ENCODE measurements at places on chromosomes 3 and 15.

DNA sequence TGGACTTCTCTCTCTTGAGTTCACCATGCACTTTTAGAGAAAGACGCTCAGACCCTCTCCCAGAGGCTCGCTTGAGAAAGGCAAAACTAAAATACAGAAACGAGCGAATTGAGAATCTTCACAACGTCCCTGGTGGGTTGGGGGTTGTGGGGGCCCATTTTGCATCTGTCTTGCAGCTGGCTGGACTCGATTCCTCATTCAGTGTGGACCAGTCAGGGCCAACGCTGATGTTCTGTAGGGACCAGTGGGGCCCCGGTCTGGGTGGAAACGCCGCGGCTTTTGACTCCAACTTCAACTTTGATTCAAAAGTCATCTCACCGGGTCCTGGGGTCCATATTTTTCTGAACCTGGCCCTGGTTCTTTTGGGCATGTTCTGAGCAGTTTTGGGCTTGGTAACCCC, 68.1 kb downstream of the SLC6A6 start:
- DNase-seq: no peak

GRCh38 chr15:100947760-100948429, 28.7 kb downstream of the LRRK1 start:
- no peak for DNase-seq

- no peak for DNase-seq
These were observed 3.0 kb downstream of the BMF start for GRCh38 chr15:40105517-40106202.

- DNase-seq: no peak
These were observed 438.6 kb downstream of the WDR72 start for GRCh38 chr15:53320816-53321215.

DNA sequence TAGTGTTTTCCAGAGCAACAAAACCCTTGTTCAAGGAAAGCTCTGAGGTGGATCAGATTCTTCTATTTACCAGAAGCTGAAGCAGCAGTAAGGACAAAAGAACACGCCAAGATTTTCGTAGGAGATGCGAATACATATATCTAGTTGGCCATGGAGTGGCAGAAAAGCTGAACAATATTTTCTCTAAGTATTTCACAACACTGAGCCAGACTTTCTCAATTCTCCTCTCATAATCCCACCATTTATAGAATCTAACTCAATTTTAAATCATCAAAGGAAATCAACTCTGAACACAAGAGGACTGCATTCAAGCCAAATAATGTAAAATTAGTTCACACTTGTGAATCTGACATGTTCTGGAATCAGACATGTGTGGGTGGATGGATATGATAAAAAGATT, 775.0 kb downstream of the ROBO1 start:
- DNase-seq: no peak

- DNase-seq: no peak
These were observed 140.4 kb downstream of the SRGAP3 start for GRCh38 chr3:9108876-9109567.

DNA sequence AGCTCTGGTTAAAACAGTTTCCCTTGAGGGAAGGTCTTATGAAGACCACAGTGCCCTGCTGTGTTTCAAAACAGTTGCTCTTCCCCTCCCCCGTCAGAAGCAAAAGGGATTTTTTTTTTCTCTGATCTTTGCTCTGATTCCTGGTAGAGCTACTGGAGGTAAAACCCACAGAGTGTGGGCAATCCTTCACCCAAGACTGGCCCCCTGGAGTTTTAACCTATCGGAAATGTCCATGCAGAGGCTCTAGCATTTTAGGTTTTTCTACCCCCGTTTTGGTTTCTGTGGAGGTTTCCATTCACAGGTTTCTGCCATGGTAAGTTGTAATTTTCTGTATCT, 27.7 kb downstream of the GRM2 start:
- no peak for DNase-seq

GRCh38 chr3:21979706-21980105, 228.7 kb upstream of the ZNF385D start:
- DNase-seq: no peak

DNA sequence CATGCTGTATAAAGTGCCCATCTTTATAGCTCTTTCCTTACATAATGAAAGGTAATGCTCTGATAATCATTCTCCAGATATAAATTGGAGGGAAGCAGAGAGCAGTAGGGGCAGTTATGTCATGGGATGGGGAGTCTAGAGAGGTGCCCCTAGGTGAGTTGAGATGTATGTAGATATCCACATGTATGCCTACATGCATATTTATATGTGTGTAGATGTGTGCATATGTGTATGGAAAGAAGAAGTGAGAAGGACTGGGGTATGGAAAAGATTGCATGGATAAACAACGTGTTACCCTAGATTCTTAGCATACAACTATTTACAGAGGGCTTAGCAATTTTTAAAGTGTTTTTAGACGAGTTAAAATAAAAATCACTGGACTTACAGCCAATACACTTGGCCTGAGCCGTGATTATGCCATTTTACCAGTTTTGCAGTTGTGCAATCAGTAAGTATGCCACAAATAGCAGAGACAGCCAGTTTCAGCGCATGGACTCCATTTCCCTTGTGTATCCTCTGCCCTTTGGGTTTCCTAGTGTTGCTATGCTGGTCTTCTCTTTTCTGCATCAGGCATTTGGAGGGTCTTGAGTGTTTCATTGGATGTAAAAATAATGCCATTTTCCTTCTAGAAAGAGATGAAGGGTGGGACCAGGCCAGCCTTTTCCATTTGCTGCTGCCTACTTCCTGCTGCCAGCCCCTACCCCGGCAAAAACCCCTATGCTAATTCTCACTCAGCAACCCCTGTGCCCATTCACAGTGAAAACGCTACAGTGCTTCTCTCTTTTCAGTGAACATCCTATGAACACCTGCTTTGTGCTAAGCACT, 199.4 kb upstream of the NR2E3 start:
- DNase-seq: no peak

- no peak for DNase-seq
These were observed 229.0 kb downstream of the THSD4 start for GRCh38 chr15:71344316-71344715.

GRCh38 chr3:55226696-55227095, 260.4 kb downstream of the WNT5A start:
- DNase-seq: no peak

GRCh38 chr15:56608993-56609392, 124.3 kb downstream of the ZNF280D start:
- DNase-seq: no peak

GRCh38 chr3:32592011-32592410, 21.4 kb upstream of the DYNC1LI1 start:
- no peak for DNase-seq

GRCh38 chr15:24761704-24762302, 86.2 kb downstream of the NPAP1 start:
- DNase-seq: no peak

DNA sequence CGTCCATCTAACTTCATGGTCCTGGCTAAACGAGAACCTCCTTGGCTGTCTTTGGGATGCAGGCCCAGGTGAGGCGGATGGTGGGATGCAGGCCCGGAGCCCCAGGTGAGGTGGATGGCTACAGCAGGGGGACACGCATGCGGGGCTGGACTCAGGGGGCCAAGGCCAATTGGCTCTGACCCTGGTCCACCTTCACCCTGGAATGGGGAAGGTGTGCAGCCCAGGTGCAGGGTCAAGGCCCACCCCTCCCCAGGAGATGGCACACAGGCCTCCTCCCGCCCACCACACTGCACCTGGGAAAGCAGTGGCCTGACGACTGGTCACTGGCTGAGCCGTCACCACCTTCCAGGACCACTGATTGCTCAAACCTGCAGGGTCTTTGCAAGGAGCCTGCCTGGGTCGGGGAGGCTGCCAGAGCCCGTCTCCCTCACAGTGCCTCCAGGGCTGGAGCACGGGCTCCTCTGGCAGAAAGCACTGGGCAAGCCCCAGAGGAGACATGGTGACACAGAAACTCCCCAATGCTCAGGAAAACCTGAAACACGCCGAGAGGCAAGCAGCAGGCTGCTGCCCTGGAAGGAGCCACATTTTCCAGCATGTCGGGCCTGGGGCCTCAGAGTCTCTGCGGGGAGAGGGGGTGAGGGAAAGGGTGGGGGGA, 159.6 kb downstream of the LRRK1 start:
- DNase-seq: no peak

DNA sequence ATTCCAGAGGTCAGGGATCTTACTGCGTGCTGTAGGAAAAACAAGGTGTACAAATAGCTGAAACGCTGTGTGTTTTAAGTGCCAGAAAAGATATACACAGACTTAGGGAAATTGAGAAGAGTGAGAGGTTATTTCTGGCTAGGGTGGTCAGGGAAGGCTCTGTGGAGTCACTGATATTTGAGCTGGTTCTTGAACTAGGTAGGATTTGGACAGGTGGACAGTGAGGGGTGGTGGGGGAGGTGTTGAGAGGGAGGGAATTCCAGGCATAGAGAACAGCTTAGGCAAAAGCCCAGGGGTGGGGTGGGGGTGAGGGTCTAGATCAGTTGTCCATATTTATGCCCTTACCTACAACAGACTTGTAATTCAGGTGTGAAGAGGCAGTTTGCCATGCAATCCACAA, 7.0 kb downstream of the SEMA6D start:
- DNase-seq: no peak

GRCh38 chr3:10497439-10497838, 7.9 kb downstream of the ATP2B2 start:
- DNase-seq: no peak

GRCh38 chr3:29554566-29554965, 273.7 kb downstream of the RBMS3 start:
- DNase-seq: no peak

DNA sequence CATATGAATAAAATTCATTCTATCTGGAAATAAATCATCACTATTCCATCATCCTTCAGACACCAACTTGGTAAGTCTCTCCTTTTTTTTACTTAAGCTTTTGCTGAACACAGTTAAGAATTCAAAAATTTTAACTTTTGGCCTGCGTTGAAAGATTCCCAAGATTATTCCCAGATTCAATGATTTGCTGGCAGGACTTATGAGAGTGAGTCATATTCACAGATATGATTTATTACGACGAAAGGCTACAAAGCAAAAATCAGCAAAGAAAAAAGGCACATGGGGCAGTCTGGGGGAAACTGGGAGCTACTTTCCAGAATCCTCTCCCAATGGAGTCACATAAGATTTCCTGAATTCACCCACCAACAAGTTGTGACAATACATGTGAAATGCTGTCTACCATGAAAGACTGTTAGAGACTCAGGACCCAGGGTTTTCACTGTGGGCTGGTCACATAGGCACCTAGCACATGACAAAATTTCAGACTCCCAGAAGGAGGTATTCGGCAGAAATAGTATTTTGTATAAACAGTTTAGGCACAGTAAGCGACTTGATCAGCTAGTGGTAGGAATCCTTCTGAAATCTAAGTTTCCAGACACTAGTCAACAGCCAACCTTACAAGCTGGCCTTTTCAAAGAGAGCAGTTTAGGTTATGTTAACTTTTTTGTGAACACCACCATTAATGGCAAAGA, 82.1 kb downstream of the DLG1 start:
- peak; percentile 62 for DNase-seq

- DNase-seq: no peak
These were observed 7.3 kb downstream of the ZBTB38 start for GRCh38 chr3:141375381-141376301.

DNA sequence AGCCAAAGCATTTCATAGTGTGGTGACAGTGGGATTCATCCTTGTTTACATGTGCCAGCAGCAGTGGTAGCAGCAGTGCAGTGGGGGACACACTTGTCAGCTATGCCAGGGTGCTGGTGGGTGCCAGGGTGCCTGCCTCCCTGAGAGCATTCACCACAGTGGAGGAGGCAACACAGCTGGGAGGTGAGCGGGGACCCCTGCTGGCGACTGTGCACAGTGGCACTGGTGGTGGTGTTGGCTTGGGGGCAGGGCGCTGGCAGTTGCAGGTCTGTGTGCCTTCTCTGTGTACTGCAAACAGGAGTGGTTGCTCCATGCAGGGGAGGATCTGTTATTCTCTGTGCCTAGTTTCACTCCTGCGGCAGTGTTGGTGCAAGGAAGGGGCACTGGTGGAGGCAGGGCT, 41.2 kb downstream of the CEP63 start:
- no peak for DNase-seq

- DNase-seq: no peak
These were observed 161.0 kb upstream of the CTDSPL start for GRCh38 chr3:37700466-37701248.

- no peak for DNase-seq
These were observed 235.1 kb upstream of the GAP43 start for GRCh38 chr3:115388166-115388565.

All from retinal pigment epithelial cell (primary cell).